ENCODE measurements at places on chromosomes 2 and 18.

GRCh38 chr2:68719912-68720311 lies 14.7 kb upstream of the ARHGAP25 start:
- no peak for DNase-seq

- no peak for DNase-seq
Measured at GRCh38 chr2:228094377-228094921, 87.0 kb downstream of the SPHKAP start.

- no peak for DNase-seq
Measured at GRCh38 chr2:17228461-17228860, 289.8 kb downstream of the RAD51AP2 start.

DNA sequence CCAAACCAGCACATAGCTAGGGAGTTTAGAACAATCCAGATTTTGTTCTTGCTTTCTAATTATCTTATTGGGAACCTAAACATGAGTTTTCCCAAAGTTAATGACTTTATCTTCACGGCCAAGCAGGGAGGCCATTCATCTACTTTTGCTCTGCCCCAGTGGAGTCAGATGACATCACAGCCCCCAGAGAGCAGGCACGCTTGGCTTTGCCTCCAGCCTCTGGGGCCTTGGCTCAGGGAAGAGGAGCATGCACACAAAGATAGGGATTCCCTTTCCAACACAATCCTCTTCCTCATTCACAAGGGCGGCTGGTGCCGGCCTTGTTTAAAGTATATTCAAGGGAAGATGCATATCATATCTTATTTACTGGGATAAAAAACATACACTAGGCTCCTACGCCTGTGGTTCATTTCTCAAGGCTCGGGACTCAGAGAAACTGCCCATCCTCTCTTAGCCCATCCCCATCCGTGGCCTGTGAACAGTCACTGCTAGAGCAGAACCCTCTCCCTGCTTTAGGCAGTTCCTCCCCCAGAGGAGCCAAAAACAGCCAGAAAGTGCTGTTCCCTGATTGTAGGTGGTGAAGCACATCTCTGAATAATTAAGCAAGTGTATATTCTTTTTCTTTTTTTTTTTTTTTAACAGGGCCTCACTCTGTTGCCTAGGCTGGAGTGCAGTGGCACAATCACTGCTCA lies 21.2 kb downstream of the TGFA start:
- no peak for DNase-seq

DNA sequence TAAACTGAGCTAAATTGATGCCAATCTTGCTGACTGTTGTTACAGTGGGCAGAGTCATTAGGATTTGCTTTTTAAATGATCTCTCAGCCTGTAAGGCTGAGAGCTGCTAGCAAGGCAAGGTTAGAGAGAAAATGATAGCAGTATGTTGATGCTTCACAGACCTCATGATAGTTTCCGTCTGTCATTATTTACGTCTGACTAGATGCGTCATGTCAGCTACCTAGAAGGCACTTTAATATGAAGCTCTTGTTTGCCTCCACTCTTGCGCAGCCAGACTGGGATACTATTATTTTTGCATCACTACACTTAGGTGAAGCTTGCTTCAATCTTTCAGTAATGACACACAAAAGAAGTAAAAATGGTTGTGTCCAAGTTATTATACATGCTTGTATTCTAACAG lies 313.8 kb downstream of the LNPK start:
- no peak for DNase-seq

DNA sequence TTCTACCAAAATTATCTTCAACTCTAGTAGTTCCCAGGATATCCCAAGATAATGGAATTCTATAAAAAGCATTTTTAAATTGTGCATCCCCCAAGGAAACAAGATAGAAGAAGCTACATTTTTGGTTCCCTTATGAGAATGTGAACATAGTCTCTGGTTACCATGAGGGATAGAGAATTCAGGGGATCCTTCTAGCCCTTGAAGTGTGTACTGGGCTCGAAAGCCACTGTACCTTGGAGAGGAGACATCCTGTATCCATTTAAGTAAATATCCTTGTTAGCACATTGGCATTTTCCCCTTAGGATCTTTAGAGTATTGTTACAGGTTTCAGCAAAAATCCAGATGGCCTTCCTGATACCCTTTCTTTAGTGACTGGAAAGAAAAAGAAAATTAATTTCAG lies 228.5 kb downstream of the RTP5 start:
- DNase-seq = no peak

DNA sequence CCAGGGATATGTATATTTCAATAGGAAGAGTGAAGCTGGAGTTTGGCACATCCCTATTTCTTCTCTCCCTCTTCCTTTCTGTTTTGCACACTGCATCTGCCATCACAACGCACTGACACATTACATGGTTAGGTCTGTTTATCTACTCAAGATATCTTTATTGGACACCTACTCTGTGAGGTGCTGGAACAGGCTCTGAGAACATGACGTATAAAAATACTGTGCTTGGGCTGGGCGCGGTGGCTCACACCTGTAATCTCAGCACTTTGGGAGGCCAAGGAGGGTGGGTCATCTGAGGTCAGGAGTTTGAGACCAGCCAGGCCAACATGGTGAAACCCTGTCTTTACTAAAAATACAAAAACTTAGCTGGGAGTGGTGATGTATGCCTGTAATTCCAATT lies 653.3 kb downstream of the SLC4A3 start:
- no peak for DNase-seq

DNA sequence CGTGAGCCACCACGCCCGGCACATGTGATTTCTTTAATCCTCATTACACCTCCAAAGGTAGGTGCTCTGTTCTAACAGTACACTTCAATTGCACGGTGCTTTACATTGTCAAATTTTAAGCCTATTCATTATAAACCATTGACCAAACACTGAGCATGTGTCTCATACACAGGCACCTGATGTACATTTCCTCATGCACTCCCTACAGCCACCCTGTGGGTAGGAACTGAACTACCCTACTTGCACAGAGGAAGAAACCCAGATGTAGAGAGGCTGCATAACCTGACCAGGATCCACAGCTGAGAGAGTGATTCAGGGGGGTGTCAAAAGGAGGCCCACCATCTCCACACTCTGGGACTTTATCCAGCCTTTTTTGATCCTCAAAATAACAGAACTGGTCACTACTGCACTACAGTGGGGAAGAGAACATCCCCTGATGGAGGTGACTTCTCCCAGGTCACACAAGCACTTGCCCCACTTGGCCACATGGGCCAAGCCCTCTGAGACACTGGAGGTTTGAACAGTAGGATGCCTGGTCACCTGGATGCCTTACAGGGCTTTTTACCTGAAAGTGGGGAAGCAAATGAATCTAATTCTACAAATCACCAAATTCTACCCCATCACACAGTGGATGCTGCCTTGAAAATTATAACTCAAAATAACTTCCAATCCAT lies 6.9 kb upstream of the DPYSL5 start:
- DNase-seq = peak; percentile 59

DNA sequence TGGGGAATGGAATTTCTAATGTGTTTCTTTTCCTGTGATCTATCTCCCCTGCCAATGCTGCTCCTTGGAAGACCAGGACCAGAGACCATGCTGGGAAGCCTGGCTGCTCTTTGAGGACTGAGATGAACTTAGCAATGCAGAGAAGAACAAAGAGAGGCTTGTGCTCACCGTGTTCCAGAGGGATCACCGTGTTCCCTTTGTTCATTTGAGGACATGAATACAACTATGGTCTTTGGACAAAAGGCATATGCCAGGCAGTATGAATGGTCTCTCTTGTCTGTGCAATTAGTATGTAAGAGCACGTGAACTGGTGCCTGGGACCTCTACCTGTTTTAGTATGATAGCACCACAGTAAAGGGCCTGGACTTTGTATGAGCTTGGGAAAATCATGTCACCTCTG lies 139.9 kb downstream of the TDRD15 start:
- DNase-seq = no peak

Measured in D341Med (cell line).